ENCODE measurements at places on chromosomes 16 and 17.

DNA sequence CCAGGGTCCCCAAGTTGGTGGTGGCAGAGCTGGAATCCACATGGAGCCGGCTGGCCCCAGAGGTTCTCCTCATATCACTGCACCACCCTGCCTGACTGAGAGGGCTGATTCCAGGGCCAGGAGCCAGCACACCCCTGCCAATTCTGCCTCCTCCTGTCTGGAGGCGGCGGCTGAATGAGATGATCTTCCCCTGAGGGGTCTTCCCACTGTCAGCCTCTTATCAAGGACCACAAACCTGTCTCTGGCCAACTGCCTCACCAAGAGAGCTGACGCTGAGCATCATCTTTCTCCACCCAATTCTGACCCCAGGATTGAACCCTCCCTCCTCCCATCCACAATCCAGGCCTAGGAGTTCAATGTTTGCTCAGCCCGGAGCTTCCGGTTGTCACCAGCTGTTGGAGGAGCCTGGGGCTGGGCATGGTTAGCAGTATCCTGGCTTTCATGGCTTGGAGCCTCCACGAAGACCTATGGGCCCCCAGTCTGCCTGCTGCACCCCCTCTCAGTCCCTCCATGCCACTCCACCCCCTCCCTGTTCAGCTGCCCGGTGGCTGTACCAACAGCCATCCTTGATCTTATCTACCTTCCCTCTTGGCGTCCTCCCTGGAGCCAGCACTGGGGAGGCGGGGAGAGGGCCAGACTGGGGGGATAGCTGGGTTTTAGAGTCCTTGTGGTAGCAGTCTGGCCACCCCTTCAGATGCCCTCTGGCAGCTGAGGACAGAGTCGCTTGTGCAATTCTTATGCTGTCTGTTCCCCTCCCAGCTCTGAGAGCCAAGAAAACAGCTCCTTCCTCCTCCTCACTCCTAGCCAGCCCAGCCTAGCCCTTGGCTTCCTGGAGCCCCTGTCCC is 25.6 kb downstream of the ABCC3 start:
- no peak for DNase-seq

GRCh38 chr16:48395375-48395774 is 10.2 kb upstream of the SIAH1 start:
- DNase-seq = no peak

GRCh38 chr16:2500918-2501750 is 12.6 kb upstream of the ATP6V0C start:
- peak; percentile 68 for DNase-seq

GRCh38 chr17:50361561-50362480 is 11.2 kb downstream of the MRPL27 start:
- peak; percentile 27 for DNase-seq

DNA sequence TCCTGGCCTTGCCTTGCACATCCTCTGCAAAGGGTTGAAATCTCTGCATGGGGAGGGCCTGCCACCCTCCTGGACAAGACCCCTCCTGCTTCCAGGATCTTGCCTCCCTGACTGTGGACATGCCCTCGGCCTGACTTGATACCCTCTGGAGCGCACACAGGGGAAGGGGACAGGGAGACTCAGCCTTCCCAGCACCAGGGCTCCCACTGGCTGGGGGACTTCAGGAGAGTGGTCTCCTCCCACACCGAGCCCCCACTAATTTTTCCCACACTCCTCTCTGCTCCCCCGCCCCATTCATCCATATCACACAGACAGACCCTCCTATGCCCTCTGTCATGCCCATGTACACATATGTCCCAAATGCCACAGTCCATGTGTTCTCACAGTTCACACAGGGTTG is 14.3 kb downstream of the SGCA start:
- DNase-seq = no peak

DNA sequence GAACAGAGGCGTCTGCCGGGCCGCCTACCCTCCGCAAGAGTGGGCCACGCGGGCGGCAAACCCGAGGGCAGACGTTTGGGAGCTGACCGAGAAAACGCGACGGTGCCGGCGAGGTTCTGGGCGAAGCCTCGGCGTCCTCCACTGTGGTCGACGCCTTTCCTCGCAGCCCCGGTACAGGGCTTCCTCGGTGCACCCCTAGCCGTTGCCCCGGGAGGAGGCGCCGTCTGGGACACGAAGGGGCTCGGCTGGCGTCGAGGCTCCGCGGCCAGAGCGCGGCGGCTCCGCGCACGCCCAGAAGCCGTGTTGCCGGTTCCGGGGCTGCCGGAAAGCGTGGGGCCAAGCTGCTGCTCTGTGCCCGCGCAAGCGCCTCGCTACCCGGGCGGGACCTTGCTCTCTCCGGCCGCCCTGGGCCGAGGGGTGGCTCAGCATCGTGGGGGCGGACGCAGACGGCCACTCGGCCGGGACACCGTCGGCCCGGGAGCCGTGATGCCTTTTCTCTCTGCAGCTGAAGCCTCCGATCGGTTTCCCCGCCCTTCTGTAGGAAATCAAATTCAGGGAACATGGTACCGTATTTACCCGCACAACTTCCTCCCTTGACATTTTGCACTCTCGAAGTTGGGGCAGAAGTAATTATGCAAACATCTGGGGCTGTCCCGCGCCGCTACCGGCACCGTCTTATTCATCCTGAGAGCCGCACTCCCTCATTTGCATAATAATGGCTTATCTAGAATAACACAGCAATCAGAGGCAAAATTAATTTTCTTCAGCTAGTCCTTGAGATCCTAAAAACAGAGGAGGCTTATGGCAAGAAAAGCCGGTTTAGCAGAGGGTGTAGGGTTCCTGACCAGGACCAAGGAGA is 7.3 kb upstream of the CBX8 start:
- DNase-seq = no peak

DNA sequence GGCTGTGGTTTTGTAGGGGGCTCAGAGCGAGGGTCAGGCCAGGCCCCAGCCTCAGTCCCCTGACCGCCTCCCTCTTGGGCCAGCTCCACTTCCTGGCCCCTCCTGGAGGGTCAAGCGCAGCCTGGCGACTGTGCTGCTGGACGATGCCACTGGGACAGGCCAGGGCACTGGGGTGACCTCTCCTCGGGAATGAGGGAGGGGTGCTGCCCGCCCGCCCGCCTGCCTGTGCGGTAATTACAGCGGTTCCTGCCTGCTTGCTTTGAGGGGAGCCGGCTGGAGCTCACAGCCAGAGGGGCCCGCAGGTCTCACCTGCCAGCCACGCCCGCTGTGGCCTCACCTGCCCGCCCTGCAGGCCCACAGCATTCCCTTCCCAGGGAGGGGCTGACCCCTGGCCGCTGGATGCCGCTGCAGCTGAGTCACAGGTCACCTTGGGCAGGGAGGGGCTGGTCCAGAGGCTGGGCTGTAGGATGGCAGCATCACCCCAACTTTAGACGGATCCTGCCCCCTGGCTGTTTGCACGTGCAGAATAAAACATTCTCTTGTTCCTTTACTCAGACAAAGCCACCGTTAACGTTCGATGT is 76.7 kb upstream of the CBX4 start:
- no peak for DNase-seq

- no peak for DNase-seq
Observed at GRCh38 chr16:51433599-51433998, 282.5 kb upstream of the SALL1 start.

- no peak for DNase-seq
Observed at GRCh38 chr17:59038734-59039133, 67.9 kb downstream of the TRIM37 start.

DNA sequence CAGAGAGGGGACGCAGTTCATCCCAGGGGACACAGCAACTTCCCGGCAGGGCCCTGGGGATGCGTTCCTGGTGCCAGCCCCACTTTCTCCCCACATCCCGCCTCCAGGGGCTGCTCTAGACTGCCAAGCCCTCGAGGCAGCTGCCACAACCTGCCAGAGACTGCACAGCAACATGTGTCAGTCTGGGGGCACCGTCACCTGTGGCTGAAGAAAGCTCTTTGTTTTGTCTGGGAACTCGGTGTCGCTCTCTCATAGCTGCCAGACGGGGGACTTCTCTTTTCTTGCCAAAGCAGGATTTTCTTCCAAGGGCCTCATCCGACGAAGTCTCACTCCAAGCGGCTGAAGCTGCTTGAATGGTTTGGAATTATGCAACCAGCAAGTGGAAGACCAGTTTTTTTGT is 43.7 kb downstream of the COTL1 start:
- no peak for DNase-seq

- DNase-seq = no peak
Observed at GRCh38 chr17:71441098-71441497, 679.7 kb upstream of the SOX9 start.

- DNase-seq = no peak
Observed at GRCh38 chr16:9053006-9053601, 38.3 kb upstream of the HAPSTR1 start.

- no peak for DNase-seq
Observed at GRCh38 chr16:84329843-84330684, 35.4 kb downstream of the WFDC1 start.

DNA sequence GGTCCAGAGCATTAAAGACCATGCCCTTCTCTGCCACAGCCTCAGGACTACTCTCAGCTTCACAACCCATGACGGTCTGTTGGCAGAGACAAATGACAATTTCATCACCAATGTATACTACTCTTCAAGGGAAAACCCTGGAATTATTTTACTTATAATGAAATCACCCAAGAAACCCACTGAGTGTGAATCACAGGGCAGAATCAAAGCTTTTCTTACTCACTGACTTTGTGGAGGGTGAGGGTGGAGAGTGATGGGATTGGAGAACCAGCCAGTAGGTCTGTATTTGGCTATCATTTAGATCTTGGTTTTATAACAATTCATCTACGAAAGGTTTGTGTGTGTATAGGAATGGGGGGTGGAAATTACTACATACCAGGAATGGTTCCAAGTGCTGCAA is 442.6 kb downstream of the SHISA9 start:
- DNase-seq = no peak

DNA sequence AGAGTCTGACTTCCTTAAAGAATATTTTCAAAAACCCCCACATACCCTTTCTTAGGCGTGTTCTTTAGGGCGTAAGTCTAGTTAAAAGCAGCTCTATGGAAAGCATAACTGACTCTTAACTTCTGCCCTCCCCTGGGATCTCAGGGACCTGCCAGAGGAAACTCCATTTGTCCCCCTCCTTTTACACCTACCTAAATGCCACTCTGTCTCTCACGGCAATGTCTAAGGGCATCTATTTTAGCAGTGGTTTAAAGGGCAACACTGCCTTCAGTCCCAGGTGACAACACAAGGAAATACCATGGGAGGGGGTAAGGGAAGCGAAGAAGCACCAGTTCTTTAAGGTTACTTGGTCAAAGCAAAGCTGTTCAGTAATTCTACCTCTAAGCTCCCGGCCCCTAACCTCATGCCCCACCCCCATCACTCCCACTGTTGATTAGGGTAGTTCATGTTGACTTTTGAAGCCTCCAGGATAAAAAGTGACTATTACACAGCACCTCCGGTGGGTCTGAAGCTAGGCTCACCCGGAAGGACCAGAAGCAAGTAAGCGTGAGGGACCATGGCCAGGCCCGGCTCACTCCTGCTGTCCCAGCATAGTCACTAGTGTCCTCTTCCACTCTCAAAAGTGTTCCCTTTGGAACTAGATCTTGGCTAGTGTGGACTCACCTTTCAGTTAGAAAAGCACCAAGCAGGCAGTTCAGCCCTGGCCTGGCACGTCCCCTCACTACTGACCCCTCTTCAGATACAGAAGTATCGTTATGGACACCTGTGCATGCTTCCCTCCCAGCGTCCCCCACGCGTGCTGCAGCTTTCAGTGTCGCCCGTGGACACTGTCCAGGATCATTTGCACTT is 47.1 kb downstream of the CYTH1 start:
- no peak for DNase-seq

DNA sequence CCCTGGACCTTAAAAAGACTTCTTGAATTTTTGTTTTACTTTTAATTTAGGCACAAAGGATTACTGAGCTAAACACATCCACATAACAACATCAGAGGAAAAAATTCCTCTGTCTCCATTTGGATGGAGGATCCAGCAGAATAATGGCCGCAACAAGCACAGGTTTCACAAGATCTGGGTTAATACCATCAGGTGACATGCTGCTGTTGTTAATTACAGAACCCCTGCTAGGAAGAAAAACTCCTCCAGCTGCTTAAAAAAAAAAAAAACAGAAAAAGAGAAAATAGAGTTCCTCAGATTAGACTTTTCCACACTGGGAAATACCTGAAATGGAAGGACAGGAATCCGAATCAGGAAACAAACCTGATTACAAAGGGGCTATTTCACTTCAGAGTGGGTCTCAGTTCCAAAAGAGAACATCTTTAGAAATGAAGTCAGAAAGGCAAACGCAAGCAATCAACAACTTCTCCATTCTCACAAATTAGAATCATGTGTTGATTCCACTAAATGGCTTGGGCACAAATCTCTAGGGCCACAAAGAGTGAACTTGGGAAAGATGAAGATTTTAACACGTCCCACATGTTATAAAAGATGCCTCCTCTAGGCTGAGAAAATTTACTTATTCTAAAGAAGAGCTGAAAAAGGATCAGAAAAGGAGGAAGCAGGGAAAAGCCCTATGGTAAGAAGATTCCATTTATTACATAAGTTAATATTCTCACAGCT is 44.0 kb downstream of the SPOP start:
- no peak for DNase-seq
